ENCODE measurements at places on chromosomes 2 and 18.

DNA sequence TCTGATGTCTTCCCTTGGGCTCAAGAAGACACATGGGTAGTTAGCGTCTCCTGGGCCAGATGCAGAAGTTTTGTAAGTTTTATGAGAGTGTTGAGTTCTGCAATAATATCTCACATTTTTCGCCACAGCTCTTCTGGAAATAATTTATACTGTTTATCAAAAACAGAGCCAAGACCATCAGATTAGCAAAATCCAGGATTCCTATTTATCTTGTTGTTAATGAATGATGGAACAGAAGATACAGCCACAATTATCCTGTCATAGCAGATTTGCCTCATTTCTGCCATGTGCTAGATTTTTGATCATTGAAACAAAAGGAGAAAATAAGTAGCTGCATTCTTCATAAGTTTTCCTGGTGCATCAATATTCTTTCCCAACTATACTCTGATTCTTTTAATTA lies 1048.6 kb upstream of the KLHL29 start:
- DNase-seq, result no peak

GRCh38 chr2:38450509-38450908 lies 73.4 kb upstream of the ATL2 start:
- DNase-seq, result no peak

- DNase-seq, result no peak
Observed at GRCh38 chr2:64698668-64699444, 45.1 kb upstream of the SERTAD2 start.

- no peak for DNase-seq
Observed at GRCh38 chr2:240704651-240705050, 13.0 kb downstream of the AQP12A start.

GRCh38 chr2:64330281-64331113 lies 123.5 kb upstream of the LGALSL start:
- DNase-seq, result peak; percentile 84

GRCh38 chr2:72340665-72341064 lies 193.0 kb upstream of the CYP26B1 start:
- no peak for DNase-seq

- no peak for DNase-seq
Observed at GRCh38 chr18:72910045-72910444, 42.3 kb upstream of the NETO1 start.

DNA sequence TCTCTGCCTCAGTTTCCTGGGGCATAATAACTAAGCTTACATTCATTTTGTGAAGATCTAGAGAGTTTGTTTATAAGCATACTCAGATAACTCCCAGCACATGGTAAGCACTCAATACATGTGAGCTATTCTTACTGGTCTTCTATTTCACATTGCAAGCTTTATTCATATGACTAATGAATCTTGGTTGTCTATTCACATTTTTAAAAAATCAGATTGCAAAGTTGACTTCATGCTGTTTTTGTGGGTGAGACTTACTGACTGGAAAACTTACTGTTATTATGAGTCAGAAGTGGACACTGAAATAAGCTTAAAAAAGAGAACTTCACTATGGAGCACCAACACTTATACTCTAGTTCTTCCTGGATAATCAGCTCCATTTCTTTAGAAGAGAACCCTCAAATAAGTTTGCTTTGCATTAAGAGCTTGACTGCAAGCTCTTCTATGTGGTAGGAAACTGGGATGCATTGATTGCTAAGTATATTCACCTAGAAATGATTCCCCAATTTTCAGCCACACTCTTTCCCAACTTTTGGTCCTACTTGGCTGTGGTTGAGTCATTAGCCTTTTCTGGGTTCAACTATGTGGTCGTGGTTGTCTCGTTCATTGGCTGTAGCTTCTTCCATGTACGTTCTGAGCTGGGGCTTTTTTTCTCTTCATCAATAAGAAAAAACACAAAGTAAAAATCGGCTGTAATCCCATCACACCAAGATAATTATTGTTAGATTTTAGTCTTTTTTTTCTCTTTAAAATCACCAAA lies 29.5 kb upstream of the RBMS1 start:
- DNase-seq, result no peak

GRCh38 chr18:31791817-31792579 lies 31.3 kb upstream of the SLC25A52 start:
- no peak for DNase-seq

GRCh38 chr2:23355001-23355400 lies 30.0 kb upstream of the KLHL29 start:
- DNase-seq, result no peak

- no peak for DNase-seq
Observed at GRCh38 chr2:128206245-128206644, 112.4 kb downstream of the HS6ST1 start.

DNA sequence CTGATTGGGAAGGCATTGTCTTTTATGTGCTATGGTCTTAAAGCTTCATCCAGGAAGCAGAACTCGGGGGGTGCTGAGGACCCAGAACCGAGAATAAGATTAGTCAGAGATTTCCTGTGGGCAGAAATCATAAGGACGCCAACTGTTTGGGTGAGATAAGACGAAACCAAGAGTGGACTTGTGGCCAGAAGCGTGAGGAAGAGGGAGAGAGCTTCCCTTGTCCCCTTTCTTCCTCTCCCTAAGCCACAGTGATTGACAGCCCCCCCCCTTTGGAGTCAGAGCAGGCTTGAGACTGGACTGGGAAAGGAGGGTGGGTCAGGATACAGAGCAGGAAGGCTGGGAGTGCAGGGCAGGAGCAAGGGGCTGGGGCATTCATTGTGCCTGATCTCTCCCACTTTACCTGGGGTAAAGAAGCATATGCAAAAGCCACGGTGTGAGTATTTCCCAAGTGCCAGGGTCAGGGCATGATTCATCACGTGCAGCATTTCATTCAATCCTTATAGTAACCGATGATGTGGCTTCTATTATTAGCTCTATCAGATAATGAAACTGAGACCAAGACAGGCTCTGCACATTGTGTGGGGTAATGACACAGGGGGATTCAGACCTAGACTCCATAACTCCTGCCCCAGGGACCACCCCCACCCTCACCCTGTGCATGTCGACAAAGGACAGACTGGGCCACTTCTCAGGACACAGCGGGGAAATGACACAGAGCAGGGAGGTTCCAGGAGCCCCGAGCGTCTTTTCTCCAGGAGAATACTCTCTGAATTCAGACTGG lies 3.0 kb upstream of the IL1RN start:
- DNase-seq, result no peak

- no peak for DNase-seq
Observed at GRCh38 chr18:43830947-43831346, 553.7 kb upstream of the SYT4 start.

- peak; percentile 72 for DNase-seq
Observed at GRCh38 chr2:68463287-68463877, 3.7 kb downstream of the FBXO48 start.

GRCh38 chr2:216031960-216032689 lies 18.8 kb upstream of the MREG start:
- DNase-seq, result no peak

- DNase-seq, result no peak
Observed at GRCh38 chr2:43262239-43262638, 35.8 kb upstream of the ZFP36L2 start.

DNA sequence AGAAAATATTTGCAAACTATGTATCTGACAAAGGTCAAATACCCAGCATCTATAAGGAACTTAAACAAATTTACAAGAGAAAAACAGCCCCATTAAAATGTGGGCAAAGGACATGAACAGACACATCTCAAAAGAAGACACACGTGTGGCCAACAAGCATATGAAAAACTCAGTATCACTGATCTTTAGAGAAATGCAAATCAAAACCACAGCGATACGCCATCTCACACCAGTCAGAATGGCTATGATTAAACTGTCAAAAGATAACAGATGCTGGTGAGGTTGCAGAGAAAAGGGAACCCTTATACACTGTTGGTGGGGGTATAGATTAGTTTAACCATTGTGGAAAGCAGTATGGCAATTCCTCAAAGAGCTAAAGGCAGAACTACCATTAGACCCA lies 64.3 kb upstream of the RBMS1 start:
- DNase-seq, result no peak

GRCh38 chr2:162732946-162733698 lies 105.4 kb downstream of the KCNH7 start:
- no peak for DNase-seq

DNA sequence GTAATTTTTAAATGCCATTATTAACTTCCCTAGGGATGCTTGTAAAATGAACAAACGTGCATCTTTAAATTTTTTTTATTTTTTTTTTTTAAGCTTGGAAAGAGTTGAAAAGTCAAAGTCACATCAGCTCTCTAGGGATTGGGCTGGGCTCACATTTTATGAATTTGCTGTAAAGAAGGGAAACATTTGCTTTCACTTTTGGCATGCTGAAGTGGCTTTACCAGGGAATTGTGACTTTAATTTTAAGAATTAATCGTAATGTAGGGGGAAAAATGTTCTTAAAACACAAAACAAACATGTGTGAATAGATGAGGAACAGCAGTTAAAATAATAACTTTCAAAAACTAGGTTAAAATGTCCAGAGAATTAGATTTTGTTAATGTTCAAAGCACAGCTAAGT lies 123.0 kb downstream of the AGAP1 start:
- no peak for DNase-seq

- DNase-seq, result no peak
Observed at GRCh38 chr2:116810645-116811044, 1003.8 kb upstream of the DDX18 start.

- DNase-seq, result peak; percentile 44
Observed at GRCh38 chr2:105309147-105309545, 20.4 kb downstream of the TGFBRAP1 start.

GRCh38 chr2:58862244-58862643 lies 621.1 kb upstream of the FANCL start:
- DNase-seq, result no peak

- DNase-seq, result no peak
Observed at GRCh38 chr2:143604566-143604959, 475.3 kb downstream of the ARHGAP15 start.

GRCh38 chr2:1569879-1570450 lies 156.7 kb downstream of the TPO start:
- no peak for DNase-seq

- DNase-seq, result no peak
Observed at GRCh38 chr2:48993576-48993975, 160.7 kb downstream of the FSHR start.

DNA sequence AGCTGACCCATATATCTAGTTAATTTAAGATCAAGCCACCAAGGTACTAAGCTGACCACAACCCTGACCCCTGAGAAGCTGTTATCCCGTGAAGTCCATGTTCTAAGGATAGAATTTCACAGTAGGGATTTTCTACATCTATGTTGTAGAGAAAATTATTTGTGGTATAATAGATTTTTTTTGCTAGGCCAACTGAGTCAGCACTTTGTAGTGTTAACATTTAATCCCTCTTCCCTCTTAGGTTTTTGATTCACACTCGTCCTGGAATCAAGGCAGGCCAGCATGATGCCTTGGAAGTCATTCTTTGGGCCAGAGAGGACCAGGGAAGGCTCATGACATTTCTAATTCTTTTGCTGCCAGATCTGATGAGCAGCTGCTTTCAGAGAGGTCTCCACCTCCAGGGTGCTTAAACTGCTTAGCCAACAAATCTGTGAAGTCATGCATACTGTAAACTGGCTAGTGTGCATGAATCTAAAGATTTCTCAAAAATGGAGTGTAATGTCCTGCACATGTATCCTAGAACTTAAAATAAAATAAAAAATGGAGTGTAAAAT lies 102.5 kb downstream of the RBM43 start:
- no peak for DNase-seq

DNA sequence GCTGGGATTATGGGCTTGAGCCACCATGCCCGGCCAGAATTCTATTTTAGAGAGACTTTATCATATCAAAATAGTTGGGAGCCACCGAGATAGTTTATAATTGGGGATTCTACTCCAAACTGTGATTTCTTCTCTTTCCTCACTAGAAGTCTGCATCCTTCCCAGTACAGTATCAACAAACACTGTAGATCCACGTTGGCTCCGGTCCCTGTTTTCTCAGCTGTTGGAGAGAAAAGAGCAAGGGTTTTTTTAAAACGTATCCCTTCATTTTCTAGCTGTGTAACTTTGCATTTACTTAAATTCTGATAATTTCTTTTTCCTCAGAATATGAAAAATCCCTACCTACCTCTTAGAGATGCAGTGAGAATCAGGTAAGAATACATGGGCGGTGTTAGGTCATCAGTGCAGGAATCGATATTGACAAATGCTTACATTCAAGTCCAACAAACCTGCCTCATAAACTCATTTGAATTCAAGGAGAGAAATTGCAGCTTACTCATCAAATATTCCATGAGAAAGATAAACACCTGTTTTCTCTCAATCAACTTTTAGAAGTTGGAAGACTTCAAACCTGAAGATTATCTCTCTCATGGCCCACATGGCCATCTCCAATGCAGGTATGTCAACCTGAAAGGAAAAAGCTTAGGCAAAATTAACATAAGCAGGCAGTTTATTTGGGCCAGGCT lies 17.7 kb upstream of the PDCL3 start:
- DNase-seq, result no peak

- DNase-seq, result no peak
Observed at GRCh38 chr2:44623622-44624351, 262.0 kb downstream of the CAMKMT start.

GRCh38 chr18:40004246-40004645 lies 1950.8 kb upstream of the PIK3C3 start:
- no peak for DNase-seq

DNA sequence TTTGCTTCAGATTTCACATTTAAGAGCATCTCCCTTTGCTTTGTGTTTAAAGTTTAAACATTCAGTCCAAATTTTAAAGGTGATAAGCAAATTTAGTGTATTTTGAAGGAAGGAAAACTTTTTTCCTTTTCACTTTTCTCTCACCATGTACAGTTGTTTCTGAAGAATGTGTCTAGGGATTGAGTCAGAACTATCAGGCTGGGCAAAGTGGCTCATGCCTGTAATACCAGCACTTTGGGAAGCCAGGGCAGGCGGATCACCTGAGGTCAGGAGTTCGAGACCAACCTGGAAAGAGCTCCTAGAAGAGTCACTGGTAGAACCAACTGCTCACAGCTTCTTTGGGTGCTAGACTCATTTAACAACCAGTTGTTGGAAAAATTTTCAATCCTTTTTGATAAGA lies 327.0 kb upstream of the THUMPD2 start:
- DNase-seq, result no peak

GRCh38 chr2:204542982-204543608 lies 2.2 kb upstream of the PARD3B start:
- DNase-seq, result no peak

GRCh38 chr2:54540194-54540593 lies 84.1 kb downstream of the SPTBN1 start:
- no peak for DNase-seq

GRCh38 chr2:111679202-111679601 lies 204.8 kb downstream of the ANAPC1 start:
- DNase-seq, result no peak

DNA sequence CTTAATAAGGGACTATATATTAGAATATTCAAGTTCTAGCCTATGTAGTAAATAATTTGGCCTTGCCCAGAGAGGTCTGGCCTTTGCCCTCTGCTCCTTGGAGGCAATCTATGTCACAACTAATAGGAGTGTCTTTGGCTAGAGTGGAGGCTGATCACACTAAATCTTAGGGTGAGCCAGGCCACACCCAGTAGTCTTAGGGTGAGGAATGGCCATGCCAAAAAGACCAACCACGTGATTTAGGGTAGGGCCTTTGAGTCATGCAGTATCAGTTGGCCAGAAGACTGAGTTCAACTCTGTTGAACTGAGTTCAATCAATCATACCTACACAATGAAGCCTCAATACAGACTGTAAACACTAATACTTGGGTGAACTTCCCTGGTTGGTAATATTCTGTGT lies 26.0 kb upstream of the FLACC1 start:
- DNase-seq, result no peak
